PC-9 (cell line): ENCODE measurements at places on chromosomes 7 and 10. TPM values are rescaled to one million over a fixed set of nuclear protein-coding genes. Genes with fewer than 3 reads are reported as not detected.

- no peak for DNase-seq
These were observed 44.3 kb downstream of the CPED1 start for GRCh38 chr7:121032645-121033460.

- DNase-seq: no peak
These were observed 83.5 kb upstream of the IKZF1 start for GRCh38 chr7:50221028-50221427.

The ADD3 gene
- 61.7 and 77.7 TPM in 2 replicates for total RNA-seq

The MDH2 gene
- 319 and 328 TPM in 2 replicates for total RNA-seq
